ENCODE measurements at places on chromosomes 7 and 10.

- DNase-seq: no peak
Measured at GRCh38 chr7:46725838-46726237, 804.8 kb upstream of the IGFBP3 start.

GRCh38 chr7:47648275-47648925 is 66.5 kb upstream of the TNS3 start:
- no peak for DNase-seq

DNA sequence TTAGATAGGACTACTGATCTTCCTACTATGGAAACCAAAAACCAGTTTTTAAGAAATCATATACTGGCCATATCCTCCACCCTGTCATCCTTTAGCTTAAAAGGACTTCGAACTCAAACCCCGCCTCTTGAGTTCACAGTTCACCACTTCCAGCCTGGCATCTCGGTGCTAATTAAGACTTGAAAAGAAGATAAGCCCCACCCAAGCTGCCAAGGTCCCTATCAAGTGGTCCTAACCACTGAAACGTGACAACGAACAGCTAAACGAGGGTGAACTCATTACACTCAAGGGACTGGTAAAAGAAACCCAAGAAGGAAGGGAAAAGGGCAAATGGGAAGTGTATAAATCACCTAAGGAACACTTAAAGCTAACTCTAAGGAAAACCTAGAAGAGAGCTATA is 16.1 kb downstream of the COL17A1 start:
- DNase-seq: no peak

DNA sequence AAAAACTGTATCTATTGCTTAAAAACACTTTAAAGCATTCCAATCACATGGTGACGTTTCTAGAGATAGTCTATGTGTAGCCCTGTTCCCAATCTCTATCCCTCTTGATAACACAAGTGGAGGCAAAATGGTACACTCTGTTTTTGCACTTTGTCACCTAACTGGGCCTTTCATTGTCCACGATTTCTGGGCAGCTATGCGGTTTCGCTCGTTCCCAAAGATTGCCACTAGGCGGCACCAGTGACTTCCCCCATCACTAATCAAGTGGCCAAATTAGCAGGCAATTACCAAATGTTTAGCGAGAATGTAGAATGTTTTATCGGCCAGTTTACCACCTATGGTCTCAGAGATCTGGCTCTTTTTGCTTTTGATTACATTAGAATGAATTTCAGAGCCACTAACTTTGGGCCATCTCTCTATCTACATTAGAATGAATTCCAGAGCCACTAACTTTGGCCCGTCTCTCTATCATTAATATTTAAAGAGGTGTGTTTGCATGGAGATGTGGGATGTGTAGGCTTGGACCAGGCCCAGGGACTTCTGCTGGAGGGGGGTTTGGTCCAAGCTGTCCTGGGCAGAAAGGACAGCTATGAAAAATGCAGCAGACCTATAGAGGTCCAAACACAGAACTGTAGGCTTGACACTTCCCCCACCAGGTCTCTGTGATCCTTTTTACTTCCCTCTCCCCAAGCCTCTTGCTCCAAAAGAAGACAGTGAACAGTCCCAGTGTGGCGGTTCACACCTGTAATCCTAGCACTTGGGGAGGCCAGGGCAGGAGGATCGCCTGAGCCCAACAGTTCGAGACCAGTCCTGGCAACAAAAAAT is 90.1 kb downstream of the EPC1 start:
- DNase-seq: peak; percentile 80
